CD4-positive, alpha-beta T cell treated with Interleukin-4 for 1 hour (primary cell): ENCODE measurements at places on chromosomes 16 and 17.
A peak's percentile ranks its signal among the peaks of the same experiment; 100 is the strongest.

- DNase-seq = peak; percentile 22
These were observed 9.5 kb downstream of the CD300LB start for GRCh38 chr17:74521701-74522201.

- peak; percentile 40 for DNase-seq
These were observed at the start of gene IL17C for GRCh38 chr16:88638323-88639230. IL17C (plus strand) TSS chr16:88638572; CDS start chr16:88638642, 70 bp downstream.

DNA sequence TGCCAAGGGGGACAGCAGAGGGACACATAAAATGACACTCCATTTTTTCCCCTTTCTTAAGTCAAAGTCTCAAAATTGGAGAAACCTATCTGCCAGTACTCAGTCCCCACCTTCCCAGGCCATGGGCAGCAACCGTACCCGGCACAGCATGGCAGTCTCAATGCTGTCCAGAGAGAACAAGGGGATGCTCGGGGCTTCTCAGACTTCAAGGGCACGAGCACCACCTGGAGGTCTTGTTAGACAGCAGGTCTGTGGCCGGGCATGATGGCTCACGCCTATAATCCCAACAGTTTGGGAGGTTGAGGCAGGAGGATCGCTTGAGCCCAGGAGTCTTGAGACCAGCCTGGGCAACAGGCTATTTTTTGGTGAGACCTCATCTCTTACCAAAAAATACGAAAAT, 3.2 kb downstream of the DNAH17 start:
- DNase-seq = no peak

DNA sequence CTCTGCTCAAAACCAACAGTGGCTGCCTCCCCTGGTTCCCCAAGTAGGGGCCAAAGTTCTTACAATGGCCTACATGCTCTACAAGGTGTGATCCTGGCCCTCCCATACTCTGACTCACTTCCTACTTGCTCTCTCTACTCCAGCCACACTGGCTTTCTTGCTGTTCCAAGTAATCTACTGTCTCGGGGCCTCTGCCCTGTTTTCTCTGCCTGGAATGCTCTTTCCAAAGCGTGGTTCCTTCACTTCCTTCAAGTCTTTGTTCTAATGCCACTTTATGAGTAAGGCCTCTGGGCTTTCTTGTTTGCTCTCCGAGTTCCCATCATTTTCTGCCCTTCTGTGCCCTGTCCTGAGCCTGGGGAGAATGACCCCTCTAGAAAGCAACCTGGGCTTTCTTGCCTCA, 4.1 kb upstream of the CDH3 start:
- no peak for DNase-seq

DNA sequence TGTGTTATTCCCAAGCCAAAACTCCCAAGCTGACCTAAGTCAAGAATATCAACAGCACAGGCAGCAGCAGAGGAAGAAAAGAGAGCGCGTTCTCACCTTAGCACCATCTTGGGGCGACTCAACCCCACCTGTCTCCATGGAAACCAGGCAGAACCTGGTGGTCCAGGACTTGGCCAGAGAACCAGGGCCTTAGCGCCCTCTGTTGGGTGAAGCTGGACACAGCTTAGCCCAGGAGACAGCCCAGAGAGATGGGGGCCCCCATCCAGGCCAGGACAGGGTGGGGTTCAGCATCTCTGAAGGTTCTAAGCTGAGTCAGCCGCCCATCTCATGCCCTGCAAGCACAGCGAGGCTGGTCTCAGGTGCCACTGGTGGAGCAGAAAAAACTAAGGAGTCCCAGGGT, 60.1 kb upstream of the TMEM132E start:
- no peak for DNase-seq

GRCh38 chr16:35559911-35560636, 2100.7 kb downstream of the TP53TG3F start:
- DNase-seq = no peak

DNA sequence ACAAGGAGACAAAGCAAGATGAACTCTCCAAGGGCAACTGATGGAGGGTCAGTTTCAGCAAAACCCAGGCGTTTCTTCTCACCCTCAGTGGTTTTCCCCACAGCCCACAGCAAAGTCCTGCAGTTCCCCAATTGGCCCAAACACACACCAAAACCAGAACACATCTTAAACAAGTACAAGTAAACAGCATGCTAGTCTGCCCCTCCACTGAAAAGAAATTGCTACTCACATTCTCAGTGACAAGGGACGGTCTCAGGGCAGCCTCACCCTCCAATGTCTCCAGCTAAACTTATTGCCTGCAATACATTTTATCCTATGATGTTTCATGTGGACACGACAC, 300.6 kb upstream of the IRX3 start:
- DNase-seq = no peak

DNA sequence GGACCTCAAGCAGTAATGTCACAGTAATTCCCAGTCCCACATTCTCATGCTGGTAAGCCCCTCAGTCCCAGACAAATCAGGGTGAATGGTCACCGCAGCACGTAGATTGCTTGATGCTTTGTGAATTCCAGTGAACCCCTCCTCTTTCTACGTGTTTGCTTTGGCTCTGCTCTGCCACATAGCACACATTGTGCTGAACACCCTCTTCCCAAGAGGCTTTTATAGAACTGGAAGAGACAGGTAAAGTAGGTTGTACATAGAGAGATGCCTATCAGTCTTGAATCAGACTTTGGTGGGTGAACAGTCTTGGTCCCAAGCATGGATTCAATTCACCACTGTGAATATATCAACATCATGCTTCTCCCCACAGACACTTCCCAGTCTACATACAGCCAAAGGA, 579 bp upstream of the KRTAP9-6 start:
- DNase-seq = no peak

DNA sequence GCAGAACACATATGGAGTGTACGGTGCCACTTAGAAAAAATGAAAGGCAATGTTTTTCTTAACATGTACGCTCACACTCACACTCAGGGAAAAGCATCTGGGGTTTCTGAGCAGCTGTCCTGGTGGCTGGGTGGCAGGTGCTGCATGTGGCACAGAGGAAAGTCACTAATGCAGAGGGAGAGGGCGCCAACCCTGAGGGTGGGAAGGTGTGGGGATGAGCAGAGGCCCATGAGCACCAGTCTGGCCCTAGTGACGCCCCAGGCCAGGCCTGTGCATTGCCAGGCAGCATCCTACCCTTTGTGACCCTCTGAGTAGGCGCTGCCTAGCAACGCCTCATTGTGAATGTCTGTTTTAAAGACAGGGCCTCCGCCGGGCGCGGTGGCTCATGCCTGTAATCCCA, 19.1 kb upstream of the LCMT1 start:
- no peak for DNase-seq

GRCh38 chr16:77062878-77063675, 127.9 kb upstream of the MON1B start:
- no peak for DNase-seq

DNA sequence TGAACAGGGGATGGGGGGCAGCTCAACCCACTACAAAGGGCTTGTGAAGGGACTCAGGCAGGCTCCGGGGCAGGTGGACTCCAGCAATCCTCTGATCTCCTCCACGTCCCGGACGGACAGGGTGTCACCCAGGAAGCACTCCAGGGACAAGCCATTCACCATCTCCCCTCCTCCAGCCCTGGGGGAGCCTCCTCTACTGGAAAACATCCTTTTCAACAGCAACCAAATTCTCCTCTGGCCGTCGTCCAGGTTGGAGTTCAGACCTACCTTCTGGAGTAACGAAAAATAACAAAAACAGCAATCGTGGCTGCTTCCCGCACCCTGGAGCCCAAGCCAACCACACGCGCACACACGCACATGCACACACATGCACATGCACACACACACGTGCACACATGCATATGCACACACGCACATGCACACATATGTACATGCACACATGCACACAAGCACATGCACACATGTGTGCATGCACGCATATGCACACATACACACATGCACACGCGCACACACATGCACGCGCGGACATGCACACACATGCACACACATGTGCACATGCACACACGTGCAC, 8.9 kb upstream of the RBFOX3 start:
- no peak for DNase-seq

GRCh38 chr17:6056104-6056503, 14.1 kb upstream of the WSCD1 start:
- no peak for DNase-seq

GRCh38 chr16:14351647-14352046, 278.4 kb downstream of the PARN start:
- DNase-seq = no peak

GRCh38 chr17:42843358-42843934, 934 bp upstream of the AOC2 start:
- DNase-seq = peak; percentile 38

DNA sequence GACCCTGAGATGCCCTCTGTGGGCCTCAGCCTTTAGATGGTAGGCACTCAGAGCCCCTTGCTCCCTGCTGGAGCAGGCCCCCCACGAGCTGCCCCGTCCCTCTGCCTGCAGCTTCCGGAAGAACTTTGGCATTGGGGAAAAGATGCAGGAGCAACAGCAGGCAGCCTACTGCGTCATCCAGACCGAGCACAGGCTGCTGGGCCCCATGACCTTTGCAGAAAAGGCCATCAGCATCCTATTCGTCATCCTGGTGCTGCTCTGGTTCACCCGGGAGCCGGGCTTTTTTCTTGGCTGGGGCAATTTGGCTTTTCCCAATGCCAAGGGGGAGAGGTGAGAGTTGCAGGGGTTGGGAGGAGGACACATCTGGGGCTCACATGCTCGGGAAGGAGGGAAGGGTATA, 12.7 kb upstream of the FOXN1 start:
- no peak for DNase-seq

- peak; percentile 72 for DNase-seq
These were observed at the start of the genes ABI3 and GNGT2 for GRCh38 chr17:49210158-49211029. ABI3 (plus strand) TSS chr17:49210707; CDS start chr17:49210725, 18 bp downstream. GNGT2 (minus strand) TSS chr17:49210574; CDS start chr17:49207422, 3,152 bp downstream.

GRCh38 chr17:32933881-32934280, 5.9 kb downstream of the TMEM98 start:
- DNase-seq = no peak

DNA sequence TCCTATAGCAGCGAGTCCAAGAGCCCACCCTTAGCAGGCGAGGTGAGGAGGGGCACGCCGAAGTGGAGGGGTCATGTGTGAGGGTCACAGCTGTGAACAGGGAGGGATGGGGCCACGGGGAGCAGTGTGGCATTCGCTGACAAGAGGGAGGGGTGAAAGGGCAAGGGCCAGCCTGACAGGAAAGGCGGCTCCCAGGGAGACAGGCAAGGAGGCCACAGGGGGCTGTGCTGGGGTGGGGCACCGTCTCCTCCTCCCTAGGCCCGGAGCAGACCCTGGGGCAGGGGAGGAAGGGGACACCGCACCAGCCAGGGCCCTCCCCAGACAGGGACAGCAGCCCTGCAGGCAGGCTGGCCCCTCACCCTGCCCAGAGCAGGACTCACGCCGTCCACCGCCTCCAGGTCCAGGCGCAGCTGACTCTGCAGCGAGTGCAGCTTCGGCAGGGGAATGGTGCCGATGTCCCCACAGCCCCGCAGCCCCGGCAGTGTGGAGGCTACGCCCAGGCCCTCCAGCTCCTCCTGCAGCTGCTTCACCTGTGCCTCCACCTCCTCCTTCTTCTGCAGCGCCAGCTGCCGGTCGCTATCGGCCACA, 15.1 kb downstream of the GNPTG start:
- DNase-seq = no peak

DNA sequence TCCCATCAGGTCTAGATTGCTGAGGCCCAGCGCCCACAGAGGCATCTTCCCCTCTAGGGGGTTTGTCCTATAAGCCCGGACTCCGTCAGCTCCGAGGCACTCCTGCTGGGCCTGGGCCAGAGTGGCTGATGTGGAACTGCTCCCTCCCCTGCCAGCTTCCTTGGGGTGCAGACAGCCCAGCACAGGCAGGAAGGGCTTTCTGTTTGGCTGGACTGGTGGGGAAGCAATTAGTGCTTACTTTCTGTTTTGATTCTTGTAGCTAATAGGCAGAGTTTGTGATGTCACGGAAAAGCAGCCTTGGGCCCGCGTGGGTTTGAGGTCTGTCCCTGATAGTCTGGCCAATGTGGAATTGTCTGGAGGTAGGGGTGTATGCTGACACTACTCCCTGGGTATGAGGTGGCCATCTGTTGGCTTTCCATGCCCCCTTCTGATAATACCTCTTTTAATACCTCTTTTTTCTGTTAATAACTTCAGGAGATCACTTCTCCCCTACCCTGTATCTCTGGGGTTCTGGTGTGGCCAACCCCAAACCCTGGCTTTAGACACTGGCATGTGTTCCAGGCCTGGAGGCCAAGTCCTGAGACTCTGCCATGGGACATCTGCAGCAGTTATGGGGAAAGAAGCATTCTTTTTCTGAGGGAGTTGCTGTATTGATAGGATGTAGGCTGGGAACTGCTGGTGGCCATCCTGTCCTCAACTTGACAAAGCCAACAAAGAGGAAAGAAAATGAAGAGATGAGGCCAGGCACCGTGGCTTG, 190.9 kb downstream of the RAB11FIP4 start:
- DNase-seq = peak; percentile 14

GRCh38 chr17:57097832-57098421, 12.9 kb downstream of the AKAP1 start:
- DNase-seq = no peak

- DNase-seq = no peak
These were observed 2.8 kb downstream of the GRB7 start for GRCh38 chr17:39740357-39741111.

GRCh38 chr16:61233713-61234112, 802.5 kb downstream of the CDH8 start:
- no peak for DNase-seq

DNA sequence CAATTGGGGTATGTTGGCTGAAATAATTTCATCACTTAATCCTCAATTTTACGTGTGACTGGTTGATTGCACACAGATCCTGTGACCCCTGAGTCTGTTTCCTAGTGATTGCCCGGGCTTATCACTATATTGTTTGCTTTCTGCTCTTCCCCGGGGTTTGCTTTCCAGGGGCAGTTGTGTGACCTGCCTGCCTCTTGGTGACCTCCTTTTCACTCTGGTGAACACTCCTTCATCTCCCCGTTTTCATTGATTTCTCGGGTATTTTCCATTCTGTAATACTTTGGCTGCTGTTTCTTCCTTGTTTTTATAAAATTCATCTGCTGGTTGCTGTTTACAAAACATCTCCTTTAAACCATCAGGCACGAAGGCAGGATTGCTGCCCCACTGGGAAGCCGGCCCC, 36.0 kb downstream of the NTN1 start:
- no peak for DNase-seq

DNA sequence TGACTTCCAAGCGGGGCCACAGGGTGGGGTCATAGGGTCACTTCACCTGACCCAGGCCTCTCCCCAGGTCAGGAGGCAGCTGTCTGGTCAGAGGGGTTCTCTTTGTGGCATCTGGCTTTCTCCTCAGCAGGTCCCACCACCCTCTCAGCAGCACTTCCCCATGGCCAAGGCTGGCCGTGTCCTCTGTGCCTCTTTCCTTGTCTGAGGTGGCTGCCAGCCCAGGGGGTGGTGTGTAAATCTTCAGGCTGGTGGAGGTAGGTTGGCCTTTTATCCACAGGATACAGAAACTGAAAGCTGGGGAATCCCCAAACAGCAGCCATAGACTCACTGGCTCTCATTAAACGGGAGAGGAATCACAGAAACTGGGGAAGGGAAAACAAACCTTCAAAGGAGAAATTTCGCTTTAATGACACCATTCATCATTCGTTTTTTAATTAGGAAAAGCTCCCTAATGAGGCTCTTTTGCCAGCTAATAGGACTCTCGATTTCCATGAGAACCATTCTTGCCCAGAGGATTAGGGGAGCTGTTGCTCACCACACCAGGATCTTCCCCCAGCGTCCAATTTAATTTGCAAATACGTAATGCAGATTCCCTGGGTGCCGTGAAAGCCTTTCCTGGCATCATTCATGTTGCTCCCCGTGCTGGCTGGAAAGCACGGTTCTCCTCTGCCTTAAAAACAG, 18.0 kb downstream of the C17orf75 start:
- peak; percentile 55 for DNase-seq
